CD4-positive, alpha-beta T cell (primary cell): ENCODE measurements at places on chromosomes 5 and 9. TPM values are rescaled to one million over a fixed set of nuclear protein-coding genes. Genes with fewer than 3 reads are reported as not detected.

NME5 gene
- total RNA-seq = not detected

SHOC1 gene
- not detected for total RNA-seq

ZDHHC11B gene
- total RNA-seq = 14.8 TPM

PCDHA9 gene
- total RNA-seq = not detected

TEX10 gene
- total RNA-seq = 10.1 TPM

SNX2 gene
- 46.0 TPM for total RNA-seq

PPP2R2B gene
- 4.1 TPM for total RNA-seq

SLC4A9 gene
- total RNA-seq = not detected

NTNG2 gene
- 2.6 TPM for total RNA-seq

FOXI1 gene
- total RNA-seq = not detected

VCP gene
- 245 TPM for total RNA-seq

FAM114A2 gene
- 21.9 TPM for total RNA-seq

DBH gene
- total RNA-seq = 1.8 TPM

TAF9 gene
- 54.2 TPM for total RNA-seq

VCAN gene
- total RNA-seq = 7.1 TPM

PCDHB5 gene
- total RNA-seq = not detected

MUSK gene
- not detected for total RNA-seq

GRM6 gene
- not detected for total RNA-seq

ADAMTS12 gene
- not detected for total RNA-seq

FOXD4L4 gene
- total RNA-seq = not detected

TAF11L10 gene
- total RNA-seq = not detected

FAM120A gene
- total RNA-seq = 46.5 TPM

HACD4 gene
- total RNA-seq = 6.5 TPM

SHISAL2B gene
- total RNA-seq = not detected

CDO1 gene
- total RNA-seq = 0.34 TPM

SLC6A19 gene
- not detected for total RNA-seq
